SJSA1 (cell line): ENCODE measurements at places on chromosomes 1 and 21. TPM values are rescaled to one million over a fixed set of nuclear protein-coding genes. Genes with fewer than 3 reads are reported as not detected.
A peak's percentile ranks its signal among the peaks of the same experiment; 100 is the strongest.

The ADORA3 gene
- not detected in 2 replicates for total RNA-seq

DNA sequence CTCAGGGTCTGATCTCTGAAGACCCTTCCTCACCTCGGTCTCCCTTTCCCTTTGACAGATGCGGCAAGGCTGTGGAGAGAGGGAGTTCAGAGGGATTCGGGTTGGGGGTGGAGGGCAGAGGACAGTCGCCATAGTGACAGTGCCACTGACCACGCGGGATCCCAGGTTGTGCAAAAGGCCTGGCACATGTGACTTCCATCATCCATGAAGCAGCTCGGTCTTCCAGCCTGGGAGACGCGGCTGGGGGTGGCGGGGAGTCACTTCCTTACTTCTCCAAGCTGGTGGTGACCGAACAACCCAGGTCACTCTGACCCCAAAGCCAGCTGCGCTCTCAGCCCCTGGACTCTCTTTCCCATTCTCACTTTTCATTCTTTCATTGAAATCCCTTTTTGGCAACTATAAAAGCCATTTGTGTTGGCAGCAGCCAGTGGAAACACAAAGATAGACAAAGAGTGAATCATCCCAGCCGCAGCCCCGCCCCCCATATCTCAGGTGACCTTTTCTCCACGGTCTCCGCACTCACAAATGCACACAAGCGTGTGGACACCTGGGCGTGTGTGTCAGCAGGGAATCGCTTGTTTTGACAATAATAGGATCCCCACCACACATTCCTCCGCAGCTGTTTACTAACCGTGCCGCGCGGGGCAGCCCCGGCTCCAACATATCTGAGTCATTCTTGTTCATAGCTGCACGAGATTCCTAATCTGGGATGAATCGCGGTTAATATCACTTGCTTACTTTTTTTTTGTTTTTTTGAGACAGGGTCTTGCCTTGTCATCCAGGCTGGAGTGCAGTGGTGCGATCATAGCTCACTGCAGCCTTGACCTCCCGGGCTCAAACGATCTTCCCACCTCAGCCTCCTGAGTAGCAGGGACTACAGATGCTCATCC, 68.3 kb downstream of the DHRS3 start:
- peak; percentile 90 for DNase-seq

DNA sequence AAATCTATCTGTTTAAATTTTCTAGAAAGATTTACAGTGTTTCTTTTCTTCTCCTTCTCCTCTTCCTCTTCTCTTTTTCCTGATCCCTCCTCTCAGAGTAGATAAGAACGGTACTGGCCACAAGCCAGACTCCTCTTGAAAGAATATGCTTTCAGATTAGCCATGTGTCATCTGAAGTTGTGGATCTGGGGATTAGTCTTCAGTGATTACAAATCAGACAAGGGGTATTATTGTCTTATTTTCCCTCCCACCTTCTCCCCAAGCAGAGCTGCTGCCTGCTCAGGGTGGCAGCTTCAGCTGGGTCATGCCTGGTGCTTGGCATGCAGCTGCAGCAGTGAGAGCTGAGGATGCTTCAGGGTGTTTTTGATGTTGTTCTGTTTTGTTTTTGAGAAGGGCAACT, 42.7 kb downstream of the SGIP1 start:
- DNase-seq: peak; percentile 20

The DIO1 gene
- total RNA-seq: not detected in 2 replicates

DNA sequence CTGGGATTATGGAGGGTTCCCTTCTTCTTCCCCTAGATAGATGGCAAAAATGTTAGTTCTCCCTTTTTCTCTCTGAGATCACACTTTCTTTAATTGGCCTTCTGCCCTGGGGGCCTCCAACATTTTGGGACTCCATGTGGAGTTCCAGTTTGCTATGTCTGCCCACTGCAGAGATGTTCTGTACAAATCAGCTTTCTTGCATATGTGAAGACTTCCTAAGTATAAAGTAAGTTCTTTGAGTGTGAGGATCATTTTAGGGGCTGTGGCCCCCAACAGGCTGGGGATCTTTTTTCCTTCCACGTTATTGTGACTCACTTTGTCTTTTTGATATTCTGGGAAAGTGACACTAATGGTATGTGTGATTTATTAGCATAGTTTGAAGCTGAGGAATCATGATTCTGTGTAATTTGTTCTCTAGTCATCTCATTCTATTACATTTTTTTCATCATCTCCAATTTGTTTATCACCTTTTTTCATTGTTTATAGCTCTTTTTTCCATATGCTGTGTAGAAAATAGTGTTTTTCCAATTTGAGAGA, 48.2 kb downstream of the HHAT start:
- DNase-seq: no peak

DNA sequence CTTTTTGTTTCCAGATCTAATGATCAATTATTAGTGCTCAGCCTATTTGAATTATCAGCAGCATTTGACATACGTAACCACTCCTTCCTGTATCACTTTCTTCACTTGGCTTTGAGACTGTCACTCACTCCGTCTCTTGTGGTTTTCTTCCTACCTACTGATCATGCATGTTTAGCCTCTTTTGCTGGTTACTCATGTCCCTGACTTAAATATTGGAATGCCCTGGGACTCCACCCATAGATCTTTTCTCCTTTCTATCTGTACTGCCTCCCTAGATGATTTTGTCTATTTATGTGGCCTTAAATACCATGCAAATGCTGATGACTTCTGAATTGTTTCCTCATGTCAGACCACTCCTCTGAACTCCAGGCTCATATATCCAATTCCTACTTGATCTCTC, 57.7 kb upstream of the PDE4B start:
- no peak for DNase-seq
